ENCODE measurements at places on chromosomes 5 and 9.
A peak's percentile ranks its signal among the peaks of the same experiment; 100 is the strongest.

GRCh38 chr5:134638760-134639201 lies 6.2 kb upstream of the SAR1B start:
- DNase-seq, result no peak

- DNase-seq, result no peak
Observed at GRCh38 chr9:20591223-20591622, 31.1 kb downstream of the MLLT3 start.

DNA sequence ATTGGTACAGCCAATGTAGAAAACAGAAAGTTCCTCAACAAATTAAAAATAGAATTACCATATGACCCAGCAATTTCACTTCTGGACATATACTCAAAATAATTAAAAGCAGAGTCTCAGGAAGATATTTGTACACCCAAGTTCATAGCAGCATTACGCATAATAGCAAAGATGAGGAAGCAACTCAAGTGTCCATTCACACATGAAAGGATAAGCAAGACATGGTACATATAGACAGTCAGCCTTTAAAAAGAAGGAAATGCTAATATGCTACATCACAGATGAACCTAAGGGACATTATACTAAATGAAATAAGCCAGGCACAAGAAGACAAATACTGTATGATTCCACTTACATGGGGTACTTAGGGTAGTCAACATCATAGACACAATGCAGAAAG lies 76.7 kb downstream of the ANXA2R start:
- DNase-seq, result no peak

GRCh38 chr9:121593066-121593465 lies 58.4 kb upstream of the DAB2IP start:
- no peak for DNase-seq

DNA sequence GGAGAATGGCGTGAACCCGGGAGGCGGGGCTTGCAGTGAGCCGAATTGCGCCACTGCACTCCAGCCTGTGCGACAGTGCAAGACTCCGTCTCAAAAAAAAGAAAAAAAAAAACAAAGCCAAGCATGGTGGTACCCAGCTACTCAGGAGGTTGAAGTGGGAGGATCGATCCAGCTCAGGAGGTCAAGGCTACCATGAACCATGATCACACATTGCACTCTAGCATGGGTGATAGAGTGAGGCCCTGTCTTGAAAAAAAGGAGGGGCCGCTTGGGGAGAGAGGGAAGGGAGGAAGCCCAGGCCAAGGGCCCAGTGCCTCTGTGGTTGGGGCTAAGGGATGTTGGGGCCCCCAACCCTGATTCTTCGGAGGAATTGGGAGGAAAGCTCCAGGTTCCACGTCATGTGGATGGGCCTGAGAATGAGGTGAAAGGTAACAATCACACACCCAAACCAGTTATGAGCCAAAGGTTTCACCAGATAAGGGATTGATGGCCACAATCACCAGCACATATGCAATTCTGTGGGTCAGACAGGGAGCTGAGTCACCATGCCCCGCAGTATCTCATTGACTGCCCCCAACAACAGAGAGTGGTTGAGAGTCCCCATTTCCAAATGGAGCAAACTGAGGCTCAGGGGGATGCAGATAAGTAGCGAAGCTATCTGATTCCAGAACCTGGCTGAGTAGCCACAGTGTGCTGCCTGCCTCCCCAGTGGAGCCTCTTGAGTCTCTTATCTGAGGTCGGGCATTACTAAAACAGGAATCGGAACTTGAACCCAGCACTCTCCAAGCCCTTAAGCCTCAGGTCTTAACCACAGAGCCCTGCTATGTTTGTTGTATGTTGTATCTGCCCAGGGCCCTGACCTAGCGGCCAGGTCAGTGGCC lies 20.5 kb downstream of the SWI5 start:
- no peak for DNase-seq

DNA sequence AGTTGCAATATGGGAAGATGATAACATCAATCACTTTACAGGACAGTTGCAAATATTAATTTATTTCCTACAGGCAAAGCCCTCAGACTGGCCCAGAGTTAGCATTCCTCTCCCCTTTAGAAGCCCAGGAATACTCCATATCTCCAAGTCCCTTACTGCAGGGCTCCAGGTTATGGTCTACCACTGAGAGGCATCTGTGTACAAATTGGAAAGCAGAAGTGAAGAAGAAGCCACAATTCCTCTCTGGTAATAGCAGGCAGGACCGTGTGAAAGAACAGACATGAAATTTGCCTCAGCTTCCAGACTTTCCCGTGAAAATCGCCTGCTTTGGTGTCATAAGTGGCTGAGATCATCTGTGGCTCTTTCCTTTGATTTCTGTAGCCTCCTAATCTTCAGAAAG lies 289.6 kb downstream of the GLIS3 start:
- no peak for DNase-seq

DNA sequence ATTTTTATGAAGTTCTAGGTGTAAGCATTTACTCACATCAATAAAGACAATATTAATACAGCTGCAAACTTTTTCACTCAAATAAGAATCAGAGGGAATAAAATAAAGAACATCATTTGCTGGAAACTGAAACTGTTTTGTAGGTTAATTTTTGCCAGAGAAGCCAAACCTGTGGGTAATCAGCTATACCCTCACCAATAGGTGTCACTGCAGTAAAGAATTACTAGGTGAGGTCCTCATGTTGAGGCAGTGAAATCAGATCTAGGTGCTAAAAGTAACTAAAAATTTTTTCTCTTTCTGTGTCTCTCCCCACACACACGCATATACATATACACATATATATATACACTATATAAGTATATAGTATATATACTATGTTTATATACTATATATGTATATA lies 1016.3 kb upstream of the SEMA6A start:
- peak; percentile 41 for DNase-seq

DNA sequence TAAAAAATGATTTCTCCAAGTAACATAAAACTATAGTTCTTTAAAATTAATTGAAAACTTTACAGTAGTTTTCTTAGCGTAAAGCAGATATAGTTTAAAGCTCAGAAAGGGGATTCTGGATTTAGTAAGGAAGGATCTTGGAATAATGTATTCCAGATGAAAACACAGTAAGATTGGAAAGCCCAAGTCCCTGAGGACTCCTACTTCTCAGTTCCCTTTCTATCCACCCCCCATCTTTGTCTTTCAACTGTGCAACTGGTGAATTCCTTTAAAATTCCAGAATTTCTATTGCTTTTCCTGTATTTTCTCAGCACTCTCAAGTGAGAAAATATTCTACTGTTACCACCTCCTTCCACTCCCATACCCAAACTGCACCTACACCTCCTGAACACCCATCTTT lies 184.5 kb upstream of the FBN2 start:
- no peak for DNase-seq

- DNase-seq, result no peak
Observed at GRCh38 chr9:87711857-87712800, 13.8 kb upstream of the CTSL start.

DNA sequence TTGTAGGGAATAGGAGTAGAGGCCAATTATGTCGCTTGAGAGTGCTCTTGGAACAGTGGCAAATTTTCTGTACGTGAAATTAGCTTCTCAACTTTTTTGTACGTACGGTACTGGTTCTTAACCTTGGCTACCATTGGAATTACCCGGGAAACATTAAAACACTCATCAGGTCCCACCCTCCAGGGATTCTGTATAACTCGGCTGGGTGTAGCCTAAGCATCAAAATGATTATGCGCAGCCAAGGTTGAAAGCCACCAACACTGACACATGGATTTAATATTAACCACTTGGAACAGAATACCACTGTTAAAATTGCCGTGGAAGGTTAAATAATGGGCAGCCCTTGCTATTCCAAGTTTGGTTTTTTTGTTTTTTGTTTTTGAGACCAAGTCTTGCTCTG lies 17.4 kb downstream of the DNAJA1 start:
- DNase-seq, result no peak

DNA sequence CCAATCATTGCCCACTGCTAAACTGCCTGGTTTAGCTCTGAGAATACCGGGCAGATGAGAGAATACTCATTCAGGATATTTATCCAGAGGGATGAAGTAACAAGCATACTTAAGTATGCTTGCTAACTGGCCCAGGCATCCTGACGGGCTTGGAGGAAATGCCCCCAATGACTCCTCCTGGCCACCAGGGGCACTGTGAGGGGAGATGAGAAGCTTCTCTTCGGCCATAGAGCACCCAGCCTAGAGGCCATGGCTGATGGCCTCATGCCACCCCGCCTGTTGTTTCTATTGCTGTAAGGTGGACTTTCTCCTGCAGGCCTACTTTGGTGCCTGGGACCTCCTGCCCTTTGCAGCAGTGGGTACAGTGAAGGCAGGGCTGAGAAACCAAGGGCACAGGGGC lies 134.5 kb upstream of the FSTL4 start:
- DNase-seq, result peak; percentile 63

- DNase-seq, result no peak
Observed at GRCh38 chr5:71957292-71957898, 149.9 kb upstream of the MAP1B start.

DNA sequence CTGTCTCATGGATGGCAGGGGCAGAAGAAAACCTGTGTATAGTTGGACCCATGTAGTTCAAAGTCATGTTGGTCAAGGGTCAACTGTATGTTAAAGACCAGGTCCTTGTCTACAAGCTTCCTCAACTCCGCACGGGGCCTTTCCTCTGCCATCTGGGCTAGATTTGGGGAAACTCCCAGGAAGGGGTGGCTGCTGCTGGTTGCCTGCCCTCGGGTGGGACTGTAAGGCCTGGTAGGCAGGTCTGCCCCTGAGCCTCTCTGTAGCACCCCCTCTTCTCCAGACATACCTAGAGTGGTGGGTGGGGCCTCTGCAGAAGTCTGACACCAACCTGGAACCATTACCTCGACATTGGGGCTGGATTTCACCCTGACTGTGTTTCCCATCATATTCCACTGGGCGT lies 15.2 kb downstream of the ENHO start:
- DNase-seq, result no peak

DNA sequence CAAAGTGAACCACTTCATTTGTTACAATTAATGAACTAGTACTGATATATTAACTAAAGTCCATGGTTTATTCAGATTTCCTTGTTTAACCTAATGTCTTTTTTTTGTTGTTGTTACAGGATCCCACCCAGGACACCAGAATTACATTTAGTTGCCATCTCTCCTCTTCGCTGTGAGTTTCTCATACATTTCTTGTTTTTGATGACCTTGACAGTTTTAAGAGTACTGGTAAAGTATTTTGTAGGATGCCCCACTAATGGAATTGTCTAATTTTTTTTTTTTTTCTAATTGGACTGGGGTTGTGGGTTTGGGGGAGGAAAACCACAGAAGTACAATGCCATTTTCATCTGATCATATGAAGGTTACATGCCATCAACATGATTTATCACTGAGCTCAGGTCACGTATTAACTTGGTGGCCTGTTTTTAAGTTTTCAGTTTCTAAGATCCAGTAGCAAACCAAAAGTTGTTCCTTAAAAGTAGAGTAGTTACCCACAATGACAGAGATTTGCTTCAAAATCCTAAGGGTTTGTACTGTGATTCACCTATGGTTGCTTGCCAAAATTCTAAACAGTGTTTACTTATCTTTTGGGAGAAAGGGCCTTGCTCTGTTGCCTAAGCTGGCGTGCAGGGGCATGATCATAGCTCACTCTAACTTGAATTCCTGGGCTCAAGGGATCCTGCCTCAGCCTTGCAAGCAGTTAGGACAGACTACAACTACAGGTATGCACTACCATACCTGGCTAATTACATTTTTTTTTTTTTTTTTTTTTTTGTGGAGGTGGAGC lies 4.5 kb upstream of the OTULIN start:
- no peak for DNase-seq

- no peak for DNase-seq
Observed at GRCh38 chr9:127202461-127203169, 62.0 kb upstream of the GARNL3 start.

DNA sequence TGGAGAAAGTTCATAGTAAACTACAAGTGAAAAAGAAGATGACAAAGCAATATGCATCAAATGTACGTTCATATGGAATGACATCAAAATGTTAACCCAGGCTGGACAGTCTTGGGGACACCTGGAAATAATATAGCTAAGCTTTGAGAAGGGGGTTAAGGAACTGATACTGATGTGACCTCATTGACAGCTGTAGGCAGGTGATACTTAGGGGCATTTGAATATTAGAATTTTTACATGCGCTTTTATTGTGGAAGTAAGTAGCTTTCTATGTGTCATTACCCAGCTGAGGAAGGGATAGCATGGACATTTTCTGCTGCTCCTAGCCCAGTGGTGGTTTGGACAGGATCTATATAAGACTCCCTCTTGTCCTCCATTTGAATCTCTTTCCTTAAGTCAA lies 299.7 kb downstream of the CWC27 start:
- no peak for DNase-seq
